Activated CD4-positive, alpha-beta T cell treated with anti-CD3 and anti-CD28 coated beads for 48 hours (primary cell): ENCODE measurements at places on chromosomes 1 and 21.

DNA sequence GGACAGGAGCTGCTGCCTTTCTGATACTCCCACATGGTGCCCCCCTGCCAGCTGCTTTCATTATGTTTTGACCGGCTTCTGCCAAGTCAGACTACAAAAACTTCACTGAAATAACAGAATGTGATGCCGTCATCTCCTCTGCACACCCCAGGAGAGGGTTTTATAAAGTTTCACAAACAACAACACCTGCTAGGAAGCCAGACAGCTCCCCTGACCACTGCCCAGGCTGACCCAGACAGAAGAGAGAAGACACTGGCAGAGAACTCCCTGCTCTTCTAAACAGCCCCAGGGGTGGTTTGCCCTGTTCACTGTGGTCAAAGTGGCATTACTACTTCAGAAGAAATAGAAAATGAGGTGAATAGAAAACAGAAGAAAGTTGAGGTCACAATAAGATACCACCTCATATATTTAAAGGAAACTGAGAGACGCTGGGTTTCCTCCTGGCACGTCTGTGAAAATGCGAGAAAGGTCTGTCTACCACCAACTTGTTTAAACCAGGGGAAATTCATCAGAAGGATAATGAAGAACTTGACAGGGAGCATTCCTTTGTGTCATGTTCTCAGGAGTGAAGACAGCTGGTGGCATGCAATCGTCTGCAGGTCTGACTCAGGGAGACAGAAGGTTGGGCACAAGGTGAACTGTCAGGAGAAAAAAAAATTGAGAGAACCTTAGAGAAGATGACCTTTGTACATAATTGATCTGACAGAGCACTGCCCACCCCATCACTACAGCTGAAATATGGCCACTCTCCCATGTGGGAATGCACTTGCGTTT, 119.0 kb upstream of the NFIA start:
- DNase-seq: no peak

DNA sequence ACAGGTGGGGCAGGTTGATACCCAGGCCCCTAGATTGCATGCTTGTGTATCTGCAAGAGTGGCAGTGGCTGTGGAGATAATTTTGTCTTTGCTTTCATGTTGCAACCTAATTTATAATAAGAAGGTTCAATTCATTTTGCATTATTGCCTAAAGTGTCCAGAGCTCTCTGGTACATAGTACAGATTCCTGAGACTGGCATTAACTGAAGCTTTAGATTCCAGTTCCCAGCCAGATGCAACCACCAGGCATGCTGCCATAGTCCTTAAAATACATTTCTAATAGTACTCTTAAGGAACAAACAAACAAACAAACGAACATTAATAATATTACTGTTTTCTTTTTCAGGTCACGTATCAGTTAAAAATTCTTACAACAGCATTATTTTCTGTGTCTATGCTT, 36.9 kb downstream of the SLC35A3 start:
- DNase-seq: no peak

DNA sequence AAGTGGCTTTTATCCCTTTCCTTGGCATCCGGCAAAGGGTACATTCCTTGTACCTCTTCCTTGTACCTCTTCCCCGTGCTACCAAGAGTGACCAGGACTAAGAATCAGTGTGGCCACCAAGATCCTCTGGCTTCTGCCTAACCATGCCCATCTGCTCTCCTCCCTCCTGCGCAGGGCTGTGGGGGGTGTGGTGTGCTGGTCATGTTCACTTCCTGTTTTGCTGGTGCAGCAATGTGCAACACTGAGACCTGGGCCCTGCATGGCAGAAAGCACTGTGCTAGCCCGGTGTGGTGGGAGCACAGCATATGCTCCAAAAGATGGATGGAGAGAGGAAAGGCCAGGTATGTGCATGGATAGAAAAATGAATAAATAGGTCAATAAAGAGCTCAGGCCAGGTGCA, 33.3 kb upstream of the TENT5C start:
- DNase-seq: peak; percentile 19

DNA sequence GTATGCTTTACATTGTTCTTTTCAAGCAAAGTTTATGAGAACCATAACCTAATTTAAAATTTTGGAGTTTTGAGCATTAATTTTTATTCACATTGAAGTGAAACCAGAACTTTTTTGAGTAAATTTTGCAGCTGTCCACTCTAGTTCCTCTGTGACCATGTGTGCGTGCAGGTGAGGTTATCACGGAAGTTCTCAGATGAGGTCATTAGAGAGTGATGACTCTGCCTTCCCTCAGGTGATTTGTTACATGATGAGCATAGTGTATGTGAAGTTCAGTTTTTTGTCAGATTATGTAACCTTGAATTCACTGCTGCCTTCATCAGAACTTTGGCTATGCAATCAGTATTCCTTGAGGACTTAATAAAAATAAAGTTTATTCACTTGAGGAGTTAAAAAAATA, 828.2 kb downstream of the ADGRL2 start:
- DNase-seq: no peak

DNA sequence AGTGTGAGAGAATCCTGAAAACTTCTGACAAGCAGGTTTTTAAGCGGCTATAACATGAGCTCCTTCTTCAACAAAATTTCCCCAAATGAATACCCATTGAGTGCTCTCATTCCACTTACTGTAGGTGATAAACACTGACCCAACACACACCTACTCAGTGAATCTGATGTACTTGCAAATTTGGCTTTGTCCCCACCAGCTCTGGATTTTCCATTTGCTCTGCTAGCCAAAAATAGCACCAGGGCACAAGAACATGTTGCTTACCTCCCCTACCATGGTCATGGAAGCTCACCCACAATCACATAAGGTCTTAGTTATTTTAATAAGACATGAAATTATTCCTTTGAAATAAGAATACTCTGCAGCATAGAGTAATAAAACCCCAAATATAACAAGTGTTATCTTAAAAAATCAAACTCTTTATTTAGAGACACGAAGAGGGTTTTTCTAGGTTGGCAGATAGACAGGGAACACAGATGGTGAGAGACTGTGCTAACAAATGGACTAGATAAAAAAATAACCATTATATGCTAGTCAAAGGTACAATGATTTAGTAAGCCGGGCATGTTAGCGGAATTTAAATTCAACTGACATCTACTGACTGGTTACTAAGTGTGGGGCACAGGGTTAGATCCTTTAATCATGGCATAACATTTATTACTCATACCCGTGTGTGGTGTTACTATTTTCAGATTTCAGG, 291.9 kb downstream of the KCNH1 start:
- no peak for DNase-seq

GRCh38 chr1:61052395-61053225, 29.8 kb upstream of the NFIA start:
- DNase-seq: no peak

DNA sequence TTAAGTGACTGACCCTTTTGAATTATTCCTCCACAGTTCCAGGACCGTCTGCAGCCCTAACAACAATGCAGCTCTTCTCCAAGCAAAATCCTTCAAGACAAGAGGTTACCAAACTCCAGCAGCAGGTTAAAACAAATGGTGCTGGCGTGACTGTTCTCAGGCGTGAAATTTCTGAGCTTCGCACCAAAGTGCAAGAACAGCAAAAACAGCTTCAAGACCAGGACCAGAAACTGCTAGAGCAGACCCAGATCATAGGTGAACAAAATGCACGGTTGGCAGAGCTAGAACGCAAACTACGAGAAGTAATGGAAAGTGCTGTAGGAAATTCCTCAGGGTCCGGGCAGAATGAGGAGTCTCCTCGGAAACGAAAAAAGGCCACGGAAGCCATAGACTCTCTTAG, 25.7 kb upstream of the DEGS1 start:
- DNase-seq: no peak

DNA sequence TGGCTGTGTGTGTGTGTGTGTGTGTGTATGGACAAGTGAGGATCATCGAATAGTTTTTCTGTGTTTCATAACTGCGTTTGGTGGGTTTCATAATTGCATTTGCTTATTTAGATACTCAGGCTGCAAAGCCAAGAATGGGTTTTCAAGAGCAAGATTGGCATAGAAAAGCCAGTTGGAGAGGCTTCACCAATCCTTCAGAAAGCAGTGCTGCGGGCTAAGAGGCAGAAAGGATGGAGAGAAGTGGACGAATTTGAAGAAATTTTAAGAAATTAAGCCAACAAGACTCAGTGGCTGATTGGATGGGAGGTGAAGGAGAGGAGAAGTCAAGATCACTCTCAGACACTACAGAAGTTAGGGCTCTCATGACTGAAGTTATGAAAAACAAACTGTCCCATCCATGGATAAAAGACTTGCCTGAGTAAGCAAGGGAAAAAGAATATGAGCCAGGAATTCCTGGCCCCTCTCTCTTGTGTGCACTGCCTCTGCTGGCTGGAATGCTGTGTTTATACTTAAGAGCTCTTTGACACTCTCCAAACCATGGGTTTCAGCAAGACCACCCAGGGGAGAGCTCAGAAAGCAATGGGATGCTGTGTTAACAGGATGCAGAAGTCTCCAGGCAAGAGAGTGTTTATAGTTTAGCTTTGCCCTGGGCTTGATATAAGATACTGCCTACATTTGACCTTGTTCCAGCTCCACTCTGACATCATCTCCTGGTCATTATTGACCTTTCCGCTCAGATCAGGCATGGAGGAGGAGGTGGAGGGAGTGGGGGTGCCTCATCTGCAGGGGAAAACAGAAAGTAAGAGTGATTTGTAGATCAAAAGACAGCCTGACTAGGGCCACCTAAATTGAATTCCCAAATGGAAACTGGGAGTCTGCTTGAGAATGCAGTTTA, 232.0 kb upstream of the PLXNA2 start:
- no peak for DNase-seq

DNA sequence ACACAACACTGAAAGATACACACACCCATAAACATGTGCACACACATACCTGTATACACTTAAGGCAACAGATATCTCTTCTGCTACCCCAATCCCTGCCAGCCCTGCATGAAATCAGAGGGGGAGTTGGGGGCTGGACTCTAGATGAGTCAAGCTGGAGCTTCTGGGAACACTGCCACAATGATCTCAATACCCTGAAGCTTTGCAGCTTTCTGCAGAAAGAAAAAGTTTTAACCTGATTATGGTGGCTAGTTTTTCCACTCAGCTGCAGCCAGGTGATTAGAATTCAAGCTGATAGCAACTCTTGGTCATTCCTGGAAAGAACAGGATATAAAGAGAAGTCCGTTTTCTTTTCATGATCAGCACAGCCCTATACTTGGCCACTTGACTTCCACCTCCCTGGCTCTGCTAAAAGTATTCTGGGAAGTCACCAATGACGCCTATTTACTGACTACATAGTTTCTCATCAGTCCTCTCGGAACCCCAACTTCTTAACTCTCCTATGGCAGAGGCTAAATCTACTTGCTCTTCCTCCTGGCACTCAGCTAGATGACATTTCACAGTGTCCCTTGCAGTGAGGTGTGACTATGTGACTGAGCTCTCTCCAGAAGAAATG, 20.7 kb upstream of the DNASE2B start:
- no peak for DNase-seq

- no peak for DNase-seq
These were observed 7.4 kb downstream of the LRRC53 start for GRCh38 chr1:74504933-74505512.

DNA sequence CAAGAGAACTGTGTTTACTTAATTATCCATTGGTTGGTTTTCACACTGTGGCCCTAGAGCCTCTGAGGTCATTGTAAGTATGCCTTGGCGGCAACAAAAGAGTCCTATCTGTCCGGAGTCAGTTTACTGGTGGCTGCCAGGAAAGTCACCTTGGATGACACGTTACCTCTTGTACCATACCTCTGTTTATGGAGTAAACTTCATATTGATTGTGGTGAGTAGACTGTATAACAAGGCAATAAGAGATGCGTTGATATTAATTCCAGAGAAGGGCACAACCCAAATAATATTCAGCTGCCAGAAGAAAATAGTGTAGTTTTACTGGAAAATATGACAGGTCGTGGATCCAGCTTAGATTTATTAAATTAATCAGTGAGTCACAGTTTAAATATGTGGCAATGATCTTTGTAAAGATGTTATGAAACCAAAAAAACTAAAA, 20.4 kb upstream of the KIF14 start:
- DNase-seq: no peak

DNA sequence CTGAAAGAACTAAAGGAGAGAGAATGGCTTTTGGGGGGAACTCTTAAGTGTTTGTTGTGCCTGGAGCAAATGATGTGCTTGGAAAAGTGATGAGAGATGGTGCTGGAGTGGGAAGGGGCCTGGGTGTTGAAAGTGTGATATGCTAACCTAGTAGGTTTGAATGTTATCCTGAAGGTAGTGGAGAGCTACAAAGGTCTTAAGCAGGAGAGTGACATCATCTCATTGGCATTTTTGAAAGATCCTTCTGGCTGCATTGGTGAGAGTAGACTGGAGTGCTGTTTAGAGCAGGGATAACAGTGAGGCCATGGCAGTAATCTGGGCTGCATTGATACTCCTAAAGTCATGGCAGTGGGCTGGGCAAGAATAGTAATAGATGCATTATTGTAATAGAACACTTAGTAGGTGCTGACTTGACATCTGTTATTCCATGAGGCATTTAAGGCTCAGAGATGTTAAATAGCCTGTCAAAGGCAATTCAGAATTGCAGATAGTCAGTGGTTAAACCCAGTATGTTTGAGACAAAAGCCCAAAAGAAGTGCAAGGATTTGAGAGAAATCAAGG, 44.5 kb downstream of the MDM4 start:
- DNase-seq: no peak

DNA sequence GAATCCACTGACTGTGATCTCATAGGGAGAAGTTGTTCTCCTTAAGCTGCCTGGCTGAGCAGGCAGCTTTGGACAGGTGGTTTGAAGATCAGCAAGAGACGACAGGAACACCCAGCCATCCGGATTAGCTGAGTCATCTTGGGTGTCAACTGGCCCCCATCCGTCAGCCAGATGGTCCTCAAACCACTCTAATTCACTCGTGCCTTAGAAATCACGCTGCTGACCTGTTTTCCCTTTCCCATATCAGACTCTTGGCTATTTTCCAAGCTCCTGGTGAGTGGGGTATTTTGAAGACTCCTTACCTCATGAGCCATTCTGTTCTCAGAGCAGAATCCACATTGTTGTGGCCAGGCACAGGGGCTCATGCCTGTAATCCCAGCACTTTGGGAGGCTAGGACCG, 149.1 kb upstream of the L1TD1 start:
- DNase-seq: no peak

DNA sequence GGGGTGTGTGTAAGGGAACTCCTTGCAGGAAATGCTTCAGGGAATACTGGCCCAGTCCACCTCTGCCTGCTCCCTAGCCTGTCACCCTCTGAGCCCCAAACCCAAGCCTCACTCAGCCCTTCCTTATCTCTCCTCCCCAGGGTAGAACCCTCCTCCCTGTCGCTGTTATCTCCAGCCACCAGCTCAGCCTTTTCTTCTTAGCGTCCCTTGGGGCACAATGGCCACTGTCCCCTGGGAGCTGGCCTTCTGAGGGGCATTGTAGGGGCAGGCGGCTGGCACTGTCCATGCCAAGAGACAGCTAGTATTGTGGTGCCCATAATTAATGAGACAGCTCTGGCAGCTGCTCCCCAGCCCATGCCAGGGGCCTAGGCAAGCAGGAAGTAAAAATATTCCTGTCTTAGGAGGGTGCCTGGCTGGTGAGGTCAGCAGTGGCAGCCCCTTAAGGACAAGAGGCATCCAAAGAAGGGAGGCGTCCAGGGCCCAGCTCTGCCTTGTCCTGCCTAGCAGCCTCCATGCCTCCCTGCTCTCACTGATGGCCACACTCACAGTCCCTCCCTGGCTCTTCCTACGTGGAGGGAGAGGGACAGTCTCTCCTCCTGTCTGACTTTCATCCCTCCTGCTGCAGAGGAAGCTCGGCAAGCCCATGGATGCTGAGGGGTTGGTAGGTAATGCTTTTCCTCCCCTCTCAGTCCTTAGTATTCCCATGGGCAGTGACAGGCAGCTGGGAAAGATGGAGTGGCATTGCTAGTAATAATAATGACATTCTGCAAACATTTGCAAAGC, 37.5 kb downstream of the KCNQ4 start:
- DNase-seq: no peak

GRCh38 chr21:20343186-20343585, 655.0 kb upstream of the NCAM2 start:
- DNase-seq: no peak
